ENCODE measurements at places on chromosomes 16 and 17. TPM values are rescaled to one million over a fixed set of nuclear protein-coding genes. Genes with fewer than 3 reads are reported as not detected.

- no peak for DNase-seq
Measured at GRCh38 chr17:64003526-64004121, 5.5 kb downstream of the PRR29 start.

- no peak for DNase-seq
Measured at GRCh38 chr16:89993971-89994370, 25.3 kb downstream of the DBNDD1 start.

The CLEC3A gene
- polyA plus RNA-seq = not detected

DNA sequence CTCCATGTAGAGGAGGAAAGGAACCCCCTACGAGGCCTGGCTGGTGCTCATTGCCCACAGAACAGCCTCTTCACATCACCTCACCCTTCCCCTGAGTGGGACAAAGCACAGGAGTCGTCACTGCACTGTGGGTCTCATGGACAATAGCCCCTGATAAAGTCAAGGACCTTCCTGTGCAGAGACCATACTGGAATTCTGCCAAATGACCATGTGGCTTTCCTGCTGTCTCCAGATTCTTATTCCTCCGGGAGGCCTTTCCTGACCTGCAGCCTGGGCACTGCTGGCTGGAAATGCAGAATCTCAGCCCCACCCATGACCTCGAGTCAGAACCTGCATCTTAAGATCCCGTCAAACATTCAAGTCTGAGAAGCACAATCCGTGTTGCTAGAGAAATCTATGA, 60.5 kb upstream of the ERN1 start:
- no peak for DNase-seq

The OR4D1 gene
- not detected for polyA plus RNA-seq

The RRN3 gene
- polyA plus RNA-seq = 31.4 TPM

The IL21R gene
- polyA plus RNA-seq = 0.20 TPM

The SHISA9 gene
- polyA plus RNA-seq = 0.13 TPM

The PYY gene
- polyA plus RNA-seq = not detected

The VASN gene
- polyA plus RNA-seq = 13.7 TPM

- DNase-seq = no peak
Measured at GRCh38 chr17:81993729-81994592, 16.5 kb downstream of the ASPSCR1 start.

The KRT34 gene
- not detected for polyA plus RNA-seq

DNA sequence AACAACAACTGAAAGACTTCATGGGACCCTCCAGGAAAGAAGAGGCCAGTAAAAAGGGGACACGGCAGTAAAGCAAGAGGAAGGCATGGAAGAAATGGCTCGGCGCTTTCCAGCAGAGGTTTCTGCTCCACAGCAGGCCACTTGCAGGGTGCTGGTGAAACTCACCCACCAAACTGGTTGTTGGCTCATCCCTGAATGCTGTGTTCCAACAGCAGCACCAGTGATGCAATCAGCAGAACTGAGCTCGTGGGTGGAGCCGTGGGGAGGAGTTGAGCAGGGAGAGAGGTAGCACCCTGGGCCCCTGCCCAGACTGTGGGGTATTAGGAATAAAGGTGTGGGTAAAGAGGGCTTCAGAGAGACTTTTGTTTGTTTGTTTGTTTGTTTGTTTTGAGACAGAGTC, 62.8 kb upstream of the ADCY9 start:
- DNase-seq = no peak

The VAT1L gene
- 6.7 TPM for polyA plus RNA-seq

GRCh38 chr16:19935694-19936093, 51.0 kb upstream of the GPRC5B start:
- no peak for DNase-seq

The CEMP1 gene
- 2.0 TPM for polyA plus RNA-seq

GRCh38 chr16:83842291-83842690, 34.5 kb downstream of the HSBP1 start:
- DNase-seq = no peak

DNA sequence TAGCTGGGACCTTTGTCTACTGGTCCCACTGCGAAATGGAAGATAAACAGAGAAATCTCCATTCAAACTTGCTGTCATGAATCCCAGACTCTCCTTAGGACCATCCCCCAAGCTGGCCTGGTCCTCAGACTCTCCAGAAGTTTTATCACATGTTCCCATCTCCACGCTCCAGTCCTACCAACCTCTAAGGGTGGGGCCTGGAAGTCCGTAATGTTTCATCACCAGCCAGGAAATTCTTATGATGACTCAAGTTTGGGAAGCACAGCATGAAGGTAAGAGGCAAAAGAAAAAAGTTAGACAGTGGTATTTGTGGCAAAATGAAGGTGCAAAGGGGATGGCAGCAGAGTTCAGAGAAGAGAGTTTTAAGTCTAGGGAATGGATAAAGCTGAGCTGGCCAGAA, 52.7 kb downstream of the ZNF18 start:
- DNase-seq = no peak

DNA sequence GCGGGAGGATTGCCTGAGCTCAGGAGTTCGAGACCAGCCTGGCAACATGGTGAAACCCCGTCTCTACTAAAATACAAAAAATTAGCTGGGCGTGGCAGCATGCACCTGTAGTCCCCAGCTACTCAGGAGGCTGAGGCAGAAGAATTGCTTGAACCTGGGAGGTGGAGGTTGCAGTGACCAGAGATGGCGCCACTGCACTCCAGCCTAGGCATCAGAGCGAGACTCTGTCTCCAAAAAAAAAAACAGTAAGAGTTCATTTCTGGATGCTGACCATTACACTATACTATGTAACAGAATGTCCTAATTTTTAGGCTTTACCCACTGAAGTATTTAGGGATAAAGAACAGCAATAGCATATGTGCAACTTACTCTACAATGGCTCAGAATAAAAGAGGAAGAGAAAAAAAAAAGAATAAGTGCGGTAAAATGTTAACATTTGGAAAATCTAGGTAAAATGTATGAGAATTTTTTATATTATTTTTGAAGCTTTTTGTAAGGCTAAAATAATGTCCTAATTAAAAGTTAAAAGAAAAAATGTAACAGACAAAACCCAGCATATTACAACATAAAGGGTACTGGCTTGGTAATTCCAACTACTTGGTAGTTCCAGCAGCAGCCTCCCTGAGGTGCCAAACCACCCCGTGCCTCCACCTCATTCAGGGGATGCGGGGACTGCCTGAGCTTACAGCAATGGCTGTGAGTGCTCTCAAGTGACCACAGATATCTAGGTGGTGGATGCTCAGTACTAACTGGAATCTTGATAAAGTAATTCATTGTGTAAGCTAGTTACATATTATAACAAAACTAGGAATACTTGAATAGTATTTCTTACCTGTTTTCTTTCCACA, 10.9 kb downstream of the COPS3 start:
- no peak for DNase-seq

DNA sequence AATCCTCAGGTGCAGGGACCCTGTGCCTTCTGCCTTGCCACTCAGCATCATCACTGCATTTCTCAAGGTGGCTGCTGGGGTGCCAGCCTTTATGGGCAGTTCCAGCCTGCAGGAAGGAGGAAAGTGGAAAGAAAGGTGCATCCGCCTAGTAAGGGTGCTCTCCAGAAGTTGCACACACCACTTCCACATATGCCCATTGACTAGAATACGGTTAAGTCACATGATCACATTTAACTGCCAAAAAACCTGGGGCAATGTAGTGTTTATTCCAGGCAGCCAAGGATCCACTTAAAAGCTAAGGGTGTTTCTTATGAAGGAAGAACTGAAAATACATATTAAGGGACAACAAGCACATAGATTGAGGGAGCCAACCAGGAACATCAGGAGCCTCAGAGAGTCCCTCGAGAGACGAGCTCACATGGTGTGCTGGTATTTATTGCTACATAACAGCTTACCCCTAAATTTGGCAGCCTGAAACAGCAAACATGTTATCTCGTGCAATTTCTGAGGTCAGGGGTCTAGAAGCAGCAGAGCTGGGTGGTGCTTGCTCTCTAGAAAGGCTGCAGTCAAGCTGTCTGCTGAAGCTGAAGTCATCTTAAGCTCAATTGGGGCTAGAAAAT, 52.0 kb upstream of the MMP2 start:
- no peak for DNase-seq

DNA sequence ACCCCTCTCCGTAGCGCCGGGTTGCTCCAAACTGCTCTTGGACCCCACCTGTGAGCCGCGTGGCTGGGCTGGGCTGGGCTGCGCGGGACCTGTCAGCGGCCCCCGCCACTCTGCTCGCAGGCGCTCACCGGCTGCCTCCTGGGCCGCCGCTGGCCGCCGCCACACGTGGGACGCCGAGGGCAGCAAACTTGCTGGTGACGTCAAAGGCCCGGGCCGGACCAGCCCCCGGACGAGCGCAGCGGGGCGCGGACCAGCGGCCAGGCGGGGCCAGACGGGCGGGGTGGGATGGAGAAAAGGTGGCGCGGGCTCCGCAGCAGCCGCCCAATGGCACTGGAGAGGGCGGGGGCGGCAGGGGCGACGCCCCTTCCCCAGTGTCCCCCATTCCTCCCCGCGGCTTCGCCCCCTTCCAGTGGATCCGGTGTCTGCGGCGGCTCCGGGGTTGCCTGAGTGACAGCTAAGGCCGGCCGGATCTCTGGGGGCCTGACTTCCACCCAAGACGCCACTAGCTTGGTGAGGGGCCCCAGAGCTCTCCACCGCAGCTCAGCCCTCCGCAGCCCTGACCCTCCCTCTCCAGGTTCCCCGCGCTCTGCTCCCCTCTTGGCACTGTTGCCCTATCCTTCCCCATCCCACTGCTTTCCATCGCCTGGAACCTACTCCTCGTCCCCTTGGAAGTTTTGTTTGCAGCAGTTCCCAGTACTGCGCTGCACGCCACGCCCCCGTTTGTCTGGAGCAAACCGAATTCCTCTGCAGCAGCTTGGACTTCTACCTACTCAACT, at the start of gene HS3ST3A1:
HS3ST3A1 (minus strand) TSS at position 154 of the 776 bp plus-strand sequence. CDS start 800 bp downstream, outside the sequence.
- no peak for DNase-seq

DNA sequence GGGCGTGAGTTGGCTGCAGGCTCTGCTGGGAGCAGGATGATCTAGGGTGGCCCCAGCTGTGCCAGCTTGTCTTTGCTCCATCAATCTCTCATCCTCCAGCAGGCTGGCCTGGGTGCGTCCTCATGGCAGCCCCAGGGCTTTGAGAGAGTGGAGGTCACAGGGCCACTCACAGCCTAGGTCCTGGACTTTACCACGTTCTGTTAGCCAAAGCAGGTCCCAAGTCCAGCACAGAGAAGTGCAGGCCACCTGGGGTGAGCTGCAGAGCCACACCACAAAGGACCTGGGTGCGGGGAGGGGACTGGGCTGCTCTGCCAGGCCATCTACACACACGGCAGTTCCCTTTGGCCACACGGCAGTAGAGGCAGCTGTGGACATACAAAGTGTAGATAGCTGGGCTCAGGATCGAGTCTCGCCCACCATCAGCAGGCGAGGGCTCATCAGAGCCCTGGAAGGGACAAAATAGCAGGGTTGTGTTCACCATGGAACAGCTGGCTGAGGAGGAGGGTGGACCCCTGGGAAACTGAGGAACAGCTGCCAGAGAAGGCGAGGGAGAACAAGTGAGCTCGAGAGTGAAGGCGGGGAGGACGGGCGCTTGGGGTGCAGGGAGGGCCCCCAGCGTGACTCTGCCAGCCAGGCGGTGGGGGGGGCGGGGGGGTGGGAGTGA, 30.0 kb downstream of the SREBF1 start:
- DNase-seq = no peak

GRCh38 chr17:28331891-28332420, 3.3 kb downstream of the IFT20 start:
- DNase-seq = no peak

The C17orf50 gene
- polyA plus RNA-seq = not detected

DNA sequence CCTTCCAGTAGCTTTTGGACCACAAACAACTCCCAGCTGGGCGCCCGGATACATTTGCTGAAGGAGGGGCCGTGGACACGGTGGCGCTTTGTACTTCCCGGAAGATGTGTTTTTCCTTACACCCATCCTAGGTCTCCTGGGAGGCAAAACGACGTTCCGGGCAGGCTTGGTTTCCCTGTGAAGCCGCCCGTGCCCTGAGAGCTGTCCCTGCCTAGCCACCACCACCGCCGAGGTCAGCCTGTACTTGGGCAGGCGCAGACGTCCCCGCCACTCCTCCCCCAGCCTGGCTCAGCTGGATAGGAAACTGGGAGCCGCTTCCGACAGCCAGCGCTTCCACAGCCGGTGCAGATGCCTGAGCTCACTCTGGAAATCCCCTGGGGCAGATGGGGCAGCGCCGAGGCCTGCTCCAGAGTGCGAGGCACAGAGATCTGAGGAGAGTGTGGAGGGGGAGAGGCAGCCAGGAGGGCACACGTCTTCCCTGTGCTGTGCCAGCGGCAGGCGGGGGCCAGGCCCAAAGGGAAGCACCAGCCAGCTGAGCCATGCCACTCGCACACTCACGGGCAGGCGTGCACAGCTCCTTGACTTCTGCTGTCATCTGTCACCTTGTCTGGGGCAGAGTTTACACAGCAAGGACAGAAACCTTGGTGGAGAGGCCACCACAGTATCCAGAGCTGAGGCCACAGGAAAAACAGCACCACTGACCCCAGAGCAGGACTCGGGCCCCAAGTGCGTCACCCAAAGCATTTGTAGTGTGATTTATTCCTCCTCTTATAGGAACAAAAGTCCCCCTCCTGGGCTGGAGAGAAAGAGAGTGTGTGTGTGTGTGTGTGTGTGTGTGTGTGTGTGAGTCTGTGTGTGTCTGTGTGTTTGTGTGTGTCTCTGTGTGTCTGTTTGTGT, 3.0 kb downstream of the RHBDF2 start:
- no peak for DNase-seq

The SRCAP gene
- polyA plus RNA-seq = 25.0 TPM

The COX11 gene
- polyA plus RNA-seq = 39.1 TPM

GRCh38 chr16:81296631-81297030, 18.1 kb upstream of the GAN start:
- no peak for DNase-seq

The TMC8 gene
- polyA plus RNA-seq = 3.3 TPM

DNA sequence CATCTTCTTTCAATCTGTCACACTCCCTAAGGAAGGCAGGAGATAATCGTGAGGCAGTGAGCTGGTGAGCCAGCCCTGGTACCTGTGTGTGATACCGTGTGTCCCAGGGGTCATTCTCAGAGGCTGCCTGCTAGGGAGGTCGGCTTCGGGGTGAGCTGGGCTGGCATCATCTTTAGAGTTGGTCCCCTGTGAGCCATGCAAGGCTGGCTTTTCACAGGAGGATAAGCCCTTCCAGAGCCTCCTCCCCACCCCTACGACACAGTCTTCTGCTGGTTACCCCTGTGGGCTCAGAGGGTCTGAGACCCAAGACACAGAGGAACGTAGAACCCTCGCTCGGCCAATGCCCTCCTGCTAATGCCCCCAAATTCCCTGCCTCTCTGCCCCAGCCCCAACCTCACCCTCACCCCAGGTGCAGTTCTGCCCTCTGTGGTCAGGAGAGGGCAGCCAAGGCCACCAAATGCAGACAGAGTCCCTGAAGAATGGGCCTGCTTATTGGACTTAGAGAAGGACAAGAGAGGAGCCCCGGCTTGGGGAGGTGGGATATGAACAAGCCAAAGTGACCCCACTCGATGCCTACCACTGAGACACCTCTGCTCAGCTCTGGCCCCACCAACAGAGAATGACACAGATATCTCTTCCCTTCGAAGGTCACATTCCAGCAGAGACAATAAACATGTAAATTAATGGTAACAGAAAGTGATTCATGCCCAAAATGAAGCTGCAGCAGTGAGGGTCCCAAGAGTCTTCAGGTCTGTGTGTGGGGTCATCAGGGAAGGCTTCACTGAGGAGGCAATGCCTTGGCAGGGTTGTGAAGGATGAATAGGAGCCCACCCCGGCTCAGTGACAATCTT, 80.8 kb upstream of the CCL1 start:
- DNase-seq = no peak

The SLC22A31 gene
- polyA plus RNA-seq = 3.9 TPM

Measured in forelimb muscle (tissue), 1 donor.